ENCODE measurements at places on chromosomes 11 and 22.

DNA sequence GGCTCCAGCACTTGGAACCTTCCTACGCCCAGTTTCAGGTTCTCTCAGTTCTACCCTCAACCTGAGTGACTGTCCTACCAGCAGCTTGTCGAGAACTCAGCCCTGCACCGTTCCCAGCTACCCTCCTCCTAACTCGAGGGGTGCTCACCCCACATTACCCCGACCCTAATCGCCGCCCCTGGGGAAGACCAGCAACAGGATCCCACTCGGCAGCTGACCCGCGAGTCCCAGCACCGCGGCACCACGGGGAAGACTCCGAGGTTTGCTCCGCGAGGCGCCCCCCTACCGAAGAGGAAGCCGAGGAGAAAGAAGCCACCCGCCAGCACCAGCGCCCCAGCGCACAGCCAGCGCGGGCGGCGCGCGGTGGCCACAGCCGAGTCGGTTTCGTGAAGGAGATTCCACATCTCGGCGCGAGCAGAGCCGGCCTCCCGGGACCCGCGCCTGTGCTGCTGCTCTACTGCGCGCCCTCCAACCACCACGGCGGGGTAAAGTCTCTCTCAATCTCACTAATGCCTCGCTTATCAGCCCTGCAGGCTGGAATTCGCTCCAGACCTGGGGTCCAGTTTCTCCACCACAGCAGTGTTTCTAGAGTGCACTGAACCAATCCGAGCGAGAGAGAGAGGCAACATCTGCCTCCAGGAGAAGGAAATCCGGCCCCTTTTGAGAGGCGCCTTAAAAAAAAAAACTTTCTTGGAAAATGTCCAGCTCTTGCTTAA, at the start of gene FOLH1:
FOLH1 (minus strand) TSS at position 597 of the 716 bp plus-strand sequence; CDS start at position 404, 193 bp downstream.
- no peaks in the 10 kb centered on the region for H3K4me1 ChIP-seq
- no peaks in the 10 kb centered on the region for H3K36me3 ChIP-seq
- no peak for DNase-seq
- H3K4me3 ChIP-seq: no peak within 1 kb of the TSS
- no peaks in the 10 kb centered on the region for H3K27me3 ChIP-seq

GRCh38 chr11:32905028-32905667, 12.5 kb downstream of the QSER1 start:
- H3K27ac ChIP-seq: no peak overlapping the region
- H3K4me3 ChIP-seq: no peak overlapping the region
- no peaks in the 10 kb centered on the region for H3K4me1 ChIP-seq
- H3K36me3 ChIP-seq: peaks cover 21% of the 10 kb centered on the region
- H3K27me3 ChIP-seq: no peaks in the 10 kb centered on the region

DNA sequence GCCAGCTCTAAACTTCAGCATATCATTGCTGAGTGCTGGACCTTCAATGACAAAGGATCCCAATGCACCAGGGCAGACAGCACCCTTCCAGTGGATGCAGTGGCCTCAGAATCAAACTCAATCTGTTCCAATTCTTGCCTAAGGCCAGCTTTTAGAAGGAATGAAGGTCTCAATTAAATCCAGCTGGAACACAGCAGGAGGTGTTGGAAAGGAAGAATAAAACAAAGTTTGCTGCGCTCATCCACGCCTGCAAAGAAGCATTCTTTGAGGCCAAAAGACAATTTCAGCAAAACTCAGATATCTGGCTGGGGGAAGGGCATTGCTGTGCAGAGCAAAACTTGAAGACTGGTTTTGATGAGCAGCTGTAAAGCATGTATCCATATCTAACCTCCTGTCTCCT, 120.7 kb downstream of the CCDC81 start:
- no peaks in the 10 kb centered on the region for H3K4me1 ChIP-seq
- H3K27ac ChIP-seq: no peak overlapping the region
- H3K36me3 ChIP-seq: no peaks in the 10 kb centered on the region
- no peaks in the 10 kb centered on the region for H3K27me3 ChIP-seq

DNA sequence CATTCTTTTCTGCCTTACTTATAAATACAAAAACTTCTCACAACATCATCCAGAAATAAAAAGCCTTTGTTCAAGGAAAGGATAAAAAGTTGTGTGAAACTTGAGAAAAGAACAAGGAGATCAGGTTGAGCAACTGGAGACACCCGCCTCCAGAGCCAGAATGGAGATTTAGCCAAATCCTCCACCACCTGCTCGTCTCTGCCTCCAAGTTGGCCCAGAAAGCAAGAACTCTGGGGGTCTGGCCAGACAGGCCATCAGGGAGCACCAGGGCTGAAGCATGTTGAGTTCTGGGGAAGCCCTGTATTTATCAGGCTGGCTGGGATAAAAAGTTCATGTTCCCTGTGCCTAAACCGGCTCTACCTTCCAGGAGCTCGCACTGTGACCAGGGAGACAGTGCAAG, 14.9 kb downstream of the SMCO4 start:
- no peak overlapping the region for H3K4me3 ChIP-seq
- H3K27ac ChIP-seq: no peak overlapping the region
- H3K27me3 ChIP-seq: no peaks in the 10 kb centered on the region

DNA sequence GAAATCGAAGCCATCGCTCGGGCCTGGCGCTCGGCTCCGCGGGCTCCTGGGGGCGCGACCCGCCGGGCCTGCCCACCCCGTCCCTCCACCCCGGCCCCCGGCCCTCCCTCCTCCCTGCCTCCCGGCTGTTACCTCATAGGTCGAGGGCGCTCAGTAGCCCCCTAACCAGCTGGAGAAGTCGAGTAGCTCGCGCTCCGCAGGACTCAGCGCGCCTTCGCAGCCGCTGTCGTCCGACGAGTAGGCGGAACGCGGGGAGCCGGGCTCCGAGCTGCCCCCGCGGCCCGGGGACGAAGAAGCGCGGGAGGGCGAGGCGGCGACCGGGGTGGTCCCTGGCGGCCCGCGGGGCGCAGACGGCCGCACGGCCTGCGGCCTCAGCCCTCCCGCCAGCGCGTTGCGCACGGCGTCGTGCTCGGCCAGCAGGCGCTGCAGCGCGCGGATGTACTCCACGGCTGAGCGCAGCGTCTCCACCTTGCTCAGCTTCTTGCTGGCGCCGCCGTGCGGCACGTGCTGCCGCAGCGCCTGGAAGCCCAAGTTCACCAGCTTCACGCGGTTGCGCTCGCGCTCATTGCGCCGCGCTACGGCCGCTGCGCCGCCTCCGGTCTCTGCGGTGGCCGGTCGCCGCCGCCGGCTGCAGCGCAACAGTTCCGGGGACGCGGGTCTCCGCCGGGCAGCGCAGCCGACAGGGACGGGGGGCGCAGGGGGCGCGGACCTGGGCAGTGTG, 627 bp downstream of the ASCL2 start:
- H3K27ac ChIP-seq: peak overlapping the region; percentile 96
- DNase-seq: no peak
- H3K27me3 ChIP-seq: no peaks in the 10 kb centered on the region
- peak overlapping the region; percentile 60 for H3K4me3 ChIP-seq

- DNase-seq: no peak
- H3K27ac ChIP-seq: no peak overlapping the region
- peaks cover 6% of the 10 kb centered on the region for H3K27me3 ChIP-seq
- H3K4me1 ChIP-seq: no peaks in the 10 kb centered on the region
Measured at GRCh38 chr11:15742626-15743519, 613.5 kb downstream of the SOX6 start.

DNA sequence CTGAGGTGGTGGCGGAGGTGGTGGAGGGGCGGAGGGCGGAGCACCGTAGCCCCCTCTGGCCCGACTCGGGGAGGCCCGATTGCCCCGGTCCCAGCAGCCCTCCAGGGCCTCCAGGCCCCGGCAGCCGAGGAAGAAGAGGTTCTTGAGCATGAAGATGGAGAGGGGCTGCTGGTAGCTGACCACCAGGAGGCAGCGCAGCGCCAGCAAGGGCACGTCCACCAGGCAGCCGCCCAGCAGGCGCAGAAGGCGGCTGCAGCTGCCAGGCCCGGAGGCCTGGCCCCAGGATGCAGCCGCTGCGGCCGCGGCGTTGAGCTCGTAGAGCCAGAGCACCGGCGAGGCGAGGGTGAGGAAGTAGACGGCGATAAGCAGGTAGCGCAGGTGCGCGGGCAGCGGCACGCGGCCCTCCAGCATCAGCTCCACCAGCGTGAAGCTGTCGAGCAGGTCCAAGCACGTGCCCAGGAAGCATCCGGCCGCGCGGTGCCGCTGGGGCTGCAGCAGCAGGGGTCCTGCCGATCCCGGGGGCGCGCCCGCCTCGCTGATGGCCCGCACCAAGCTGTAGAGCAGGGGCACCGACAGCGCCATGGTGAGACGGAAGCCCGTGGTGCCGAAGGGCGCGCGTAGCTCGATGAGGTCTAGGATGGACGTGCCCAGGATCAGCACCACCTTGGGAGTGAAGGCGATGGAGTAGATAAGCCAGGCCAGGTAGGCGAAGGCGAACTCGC, 1.5 kb downstream of the TMEM121B start:
- no peak overlapping the region for H3K27ac ChIP-seq
- H3K4me1 ChIP-seq: peaks cover 58% of the 10 kb centered on the region
- H3K36me3 ChIP-seq: no peaks in the 10 kb centered on the region

GRCh38 chr11:70482529-70482917, 84.2 kb downstream of the CTTN start:
- H3K27me3 ChIP-seq: peaks cover 6% of the 10 kb centered on the region
- no peak overlapping the region for H3K4me3 ChIP-seq
- H3K27ac ChIP-seq: no peak overlapping the region
- no peaks in the 10 kb centered on the region for H3K4me1 ChIP-seq
- no peaks in the 10 kb centered on the region for H3K36me3 ChIP-seq

- H3K27me3 ChIP-seq: no peaks in the 10 kb centered on the region
- H3K36me3 ChIP-seq: no peaks in the 10 kb centered on the region
- H3K27ac ChIP-seq: no peak within 1 kb of the TSS
- no peak for DNase-seq
- no peak within 1 kb of the TSS for H3K4me3 ChIP-seq
- H3K4me1 ChIP-seq: no peaks in the 10 kb centered on the region
Measured at GRCh38 chr11:6771926-6772893, at the start of gene OR2AG2. OR2AG2 (minus strand) TSS chr11:6771976; CDS start chr11:6768957, 3,019 bp downstream.
